ENCODE measurements at places on chromosomes 2 and 18. TPM values are rescaled to one million over a fixed set of nuclear protein-coding genes. Genes with fewer than 3 reads are reported as not detected.
A peak's percentile ranks its signal among the peaks of the same experiment; 100 is the strongest.

DNA sequence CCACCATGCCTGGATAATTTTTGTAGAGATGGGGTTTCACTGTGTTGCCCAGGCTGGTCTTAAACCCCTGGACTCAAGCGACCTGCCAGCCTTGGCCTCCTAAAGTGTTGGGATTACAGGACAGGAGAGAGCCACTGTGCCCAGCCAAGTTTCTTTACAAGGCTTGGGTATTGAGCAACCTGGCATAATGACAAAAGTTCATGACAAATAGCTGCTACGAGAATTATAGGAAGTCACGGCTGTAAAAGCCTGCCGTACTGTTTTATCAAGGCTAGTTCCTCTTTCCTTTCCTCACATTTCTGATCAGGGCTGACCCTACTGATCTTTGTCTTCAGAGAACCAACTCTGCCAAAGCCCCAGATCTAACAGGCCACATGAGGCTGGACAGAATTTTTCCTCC is 490.4 kb upstream of the SPRED2 start:
- DNase-seq: peak; percentile 43
- no peaks in the 10 kb centered on the region for H3K36me3 ChIP-seq

GRCh38 chr2:203889944-203890343 is 22.4 kb downstream of the CTLA4 start:
- H3K27me3 ChIP-seq: no peaks in the 10 kb centered on the region
- H3K36me3 ChIP-seq: no peaks in the 10 kb centered on the region
- no peak overlapping the region for H3K4me3 ChIP-seq
- H3K27ac ChIP-seq: no peak overlapping the region
- no peaks in the 10 kb centered on the region for H3K4me1 ChIP-seq
- no peak for DNase-seq

The NT5C1B gene
- not detected for total RNA-seq

GRCh38 chr2:63741884-63742579 is 99.7 kb upstream of the UGP2 start:
- H3K4me3 ChIP-seq: no peak overlapping the region
- H3K36me3 ChIP-seq: no peaks in the 10 kb centered on the region
- no peak overlapping the region for H3K27ac ChIP-seq
- H3K27me3 ChIP-seq: no peaks in the 10 kb centered on the region

DNA sequence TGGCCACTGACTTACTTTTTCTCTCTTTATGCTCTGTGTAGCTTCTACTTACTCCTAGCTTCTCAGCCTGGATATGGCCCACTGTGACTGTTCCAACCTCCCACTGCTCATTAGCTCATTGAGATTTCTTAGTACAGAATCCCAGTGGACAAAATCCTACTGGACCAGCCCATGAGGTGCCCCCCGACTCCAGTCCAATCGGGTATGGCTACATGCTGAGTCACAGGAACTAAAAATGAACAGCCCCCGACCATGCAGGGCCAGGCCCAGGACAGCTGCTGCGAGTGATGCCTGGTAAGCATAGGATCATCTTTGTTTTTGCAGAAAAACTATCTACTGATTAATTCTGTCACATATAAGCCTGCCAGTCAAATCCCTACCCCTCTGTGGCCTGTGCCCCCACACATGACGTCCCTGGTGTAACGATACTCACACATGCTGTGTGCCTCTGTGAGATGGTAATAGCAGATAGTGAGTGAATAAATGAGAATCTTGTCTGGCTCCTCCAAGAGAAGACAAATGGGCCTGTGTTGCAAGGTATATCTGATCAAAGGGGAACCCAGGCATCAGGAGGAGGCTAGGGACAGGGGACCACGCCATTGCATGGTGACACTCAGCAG is 85.9 kb upstream of the KLF7 start:
- peaks cover 39% of the 10 kb centered on the region for H3K4me1 ChIP-seq
- H3K27me3 ChIP-seq: no peaks in the 10 kb centered on the region
- no peak overlapping the region for H3K4me3 ChIP-seq
- H3K36me3 ChIP-seq: no peaks in the 10 kb centered on the region

GRCh38 chr2:120904830-120905234 is 169.2 kb downstream of the GLI2 start:
- H3K4me3 ChIP-seq: no peak overlapping the region
- H3K4me1 ChIP-seq: peaks cover 9% of the 10 kb centered on the region
- H3K27me3 ChIP-seq: no peaks in the 10 kb centered on the region
- H3K36me3 ChIP-seq: no peaks in the 10 kb centered on the region

The MLPH gene
- 8.2 TPM for total RNA-seq

The RASGRP3 gene
- 0.50 TPM for total RNA-seq

The ZC3H6 gene
- 6.6 TPM for total RNA-seq

- H3K36me3 ChIP-seq: no peaks in the 10 kb centered on the region
- DNase-seq: no peak
- no peak overlapping the region for H3K4me3 ChIP-seq
- H3K4me1 ChIP-seq: no peaks in the 10 kb centered on the region
- H3K27ac ChIP-seq: no peak overlapping the region
- H3K27me3 ChIP-seq: no peaks in the 10 kb centered on the region
Measured at GRCh38 chr2:203951366-203951902, 14.9 kb downstream of the ICOS start.

GRCh38 chr2:55156326-55156725 is 75.8 kb downstream of the CLHC1 start:
- peak overlapping the region; percentile 56 for H3K27ac ChIP-seq
- DNase-seq: peak; percentile 82
- peaks cover 49% of the 10 kb centered on the region for H3K4me1 ChIP-seq
- H3K4me3 ChIP-seq: no peak overlapping the region
- no peaks in the 10 kb centered on the region for H3K27me3 ChIP-seq

DNA sequence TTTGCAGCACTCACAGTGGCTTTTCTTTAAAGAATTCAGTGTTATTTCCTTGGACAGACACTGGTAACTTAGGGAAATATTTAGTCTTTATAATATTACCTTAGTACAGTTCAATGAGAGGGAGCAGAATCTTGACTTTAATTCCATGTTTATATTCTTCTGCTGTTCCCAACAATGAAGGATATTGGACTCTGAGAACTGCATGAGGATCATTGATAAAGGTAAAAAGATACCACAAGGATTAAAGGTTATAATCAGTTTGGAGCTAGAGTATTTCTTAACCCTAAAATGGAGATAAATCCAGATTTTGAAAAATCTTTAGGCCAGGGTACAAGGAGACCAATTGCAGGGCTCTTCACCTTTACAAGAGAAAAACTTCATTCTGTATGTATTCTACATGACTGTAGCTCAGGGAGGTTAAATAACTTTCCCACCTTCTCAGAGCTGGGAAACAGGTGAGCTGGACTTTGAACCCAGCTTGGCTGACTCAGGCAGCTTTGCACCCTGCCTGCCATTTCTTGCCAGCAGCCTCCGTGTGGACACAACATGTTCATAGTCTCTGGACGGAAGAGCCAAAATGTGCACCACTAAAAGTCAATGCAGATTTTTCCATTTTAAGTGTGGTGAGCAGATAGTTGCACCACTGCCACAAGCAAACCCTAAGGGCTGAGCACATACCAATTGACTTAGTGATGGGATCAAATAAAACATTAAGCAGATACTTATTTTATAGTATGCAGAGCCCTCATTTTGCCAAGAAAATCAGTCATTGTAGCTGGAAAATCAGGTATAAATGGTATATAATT is 26.7 kb downstream of the UPP2 start:
- no peak for DNase-seq
- no peaks in the 10 kb centered on the region for H3K4me1 ChIP-seq
- H3K4me3 ChIP-seq: no peak overlapping the region
- H3K27me3 ChIP-seq: no peaks in the 10 kb centered on the region
- no peaks in the 10 kb centered on the region for H3K36me3 ChIP-seq

The C2orf78 gene
- not detected for total RNA-seq

- no peak overlapping the region for H3K27ac ChIP-seq
- H3K4me1 ChIP-seq: peaks cover 2% of the 10 kb centered on the region
- peak overlapping the region; percentile 66 for H3K4me3 ChIP-seq
- no peak for DNase-seq
- H3K27me3 ChIP-seq: no peaks in the 10 kb centered on the region
Measured at GRCh38 chr2:210172219-210172575, 988 bp upstream of the KANSL1L start.

GRCh38 chr2:73075477-73076373 is 4.2 kb upstream of the SFXN5 start:
- H3K27ac ChIP-seq: no peak overlapping the region
- peak; percentile 30 for DNase-seq
- peaks cover 8% of the 10 kb centered on the region for H3K36me3 ChIP-seq
- peaks cover 4% of the 10 kb centered on the region for H3K4me1 ChIP-seq

The SERPINB7 gene
- 3.0 TPM for total RNA-seq

The VWA3B gene
- 0.26 TPM for total RNA-seq

GRCh38 chr2:158975271-158975921 is 7.0 kb downstream of the TANC1 start:
- peaks cover 17% of the 10 kb centered on the region for H3K4me1 ChIP-seq
- H3K36me3 ChIP-seq: no peaks in the 10 kb centered on the region
- H3K27ac ChIP-seq: no peak overlapping the region
- H3K27me3 ChIP-seq: no peaks in the 10 kb centered on the region
- H3K4me3 ChIP-seq: no peak overlapping the region

- peaks cover 19% of the 10 kb centered on the region for H3K36me3 ChIP-seq
- peaks cover 8% of the 10 kb centered on the region for H3K4me1 ChIP-seq
- H3K4me3 ChIP-seq: no peak overlapping the region
Measured at GRCh38 chr2:46548103-46548486, 68.7 kb downstream of the TMEM247 start.

The VIL1 gene
- not detected for total RNA-seq

The NCKAP1 gene
- total RNA-seq: 106 TPM

The SP9 gene
- total RNA-seq: not detected

GRCh38 chr2:201972621-201973255 is 60.9 kb upstream of the FZD7 start:
- no peak overlapping the region for H3K4me3 ChIP-seq
- no peak for DNase-seq
- no peaks in the 10 kb centered on the region for H3K27me3 ChIP-seq
- H3K4me1 ChIP-seq: no peaks in the 10 kb centered on the region

DNA sequence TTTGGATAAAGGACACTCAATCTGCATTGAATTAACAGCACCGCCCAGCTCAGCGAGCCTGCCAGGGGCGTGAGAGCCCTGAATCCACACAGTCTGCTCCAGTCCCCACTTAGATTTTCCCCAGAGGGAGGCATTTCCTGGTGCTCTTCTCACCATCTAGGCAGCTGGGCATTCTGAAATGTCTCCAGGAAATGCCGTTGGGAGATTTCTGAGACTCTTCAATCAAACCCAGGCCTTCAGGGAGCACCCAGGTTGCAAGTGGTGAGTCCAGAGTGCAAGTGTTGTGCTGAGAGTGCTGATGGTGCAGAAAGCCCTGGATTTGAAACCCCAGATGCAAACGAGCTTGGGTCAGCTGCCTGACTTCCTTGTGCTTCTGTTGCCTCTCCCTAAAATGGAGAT is 23.4 kb upstream of the TMEM37 start:
- no peak overlapping the region for H3K27ac ChIP-seq
- H3K36me3 ChIP-seq: no peaks in the 10 kb centered on the region
- no peak overlapping the region for H3K4me3 ChIP-seq
- DNase-seq: no peak

The CNGA3 gene
- under 0.01 TPM for total RNA-seq

The BMP10 gene
- total RNA-seq: not detected

DNA sequence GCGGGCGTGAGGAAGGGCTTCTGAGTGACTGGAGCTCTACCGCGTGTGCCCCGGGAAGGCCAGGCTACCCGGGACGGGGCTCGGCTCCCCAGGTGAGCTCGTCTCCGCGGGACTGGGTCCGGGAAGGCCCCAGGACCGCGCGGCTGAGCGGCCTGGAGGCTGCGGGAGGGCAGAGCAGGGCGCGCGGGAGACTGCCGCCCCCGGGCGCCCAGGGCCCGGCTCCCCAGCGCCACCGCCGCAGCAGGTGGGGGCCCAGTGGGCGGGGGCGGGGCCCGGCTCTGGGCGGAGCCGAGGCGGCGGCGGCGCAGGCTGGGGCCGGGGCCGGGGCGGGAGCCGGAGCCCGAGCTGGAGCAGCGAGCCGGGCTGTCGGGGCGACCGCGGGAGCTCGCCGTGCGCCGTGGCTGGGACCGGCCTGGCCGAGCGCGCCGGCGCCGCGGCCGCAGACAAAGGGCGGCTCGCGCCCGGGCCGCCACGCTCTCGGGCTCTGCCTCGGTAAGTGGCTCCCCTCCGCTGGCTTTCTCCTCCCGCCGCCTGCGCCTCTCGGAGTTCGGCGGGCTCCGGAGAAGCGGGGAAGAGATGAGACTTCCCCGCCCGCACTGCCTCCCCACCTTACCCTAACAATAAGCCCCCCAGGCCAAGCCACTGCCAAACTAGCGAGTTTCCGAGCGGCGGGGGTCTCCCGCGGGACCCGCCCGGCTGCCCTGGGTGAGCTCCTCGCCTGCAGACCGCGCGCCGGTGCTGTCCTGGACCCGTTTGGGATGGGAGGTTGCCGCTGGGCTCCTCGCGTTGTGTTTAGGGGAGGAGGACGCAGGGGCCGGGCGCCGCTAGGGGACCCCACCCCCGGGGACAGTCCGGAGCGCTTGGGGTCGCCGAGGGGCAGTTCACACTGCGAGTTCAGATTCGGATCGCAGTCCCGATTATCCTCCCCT is at the start of gene MAPK4:
TSS of gene MAPK4 (plus strand) at position 336 of the 929 bp plus-strand sequence. CDS start 103,872 bp downstream, outside the sequence.
- peak; percentile 30 for DNase-seq
- H3K4me1 ChIP-seq: peaks cover 2% of the 10 kb centered on the region
- H3K27me3 ChIP-seq: peaks cover 21% of the 10 kb centered on the region
- no peak within 1 kb of the TSS for H3K27ac ChIP-seq
- no peaks in the 10 kb centered on the region for H3K36me3 ChIP-seq
- peak within 1 kb of the TSS; percentile 42 for H3K4me3 ChIP-seq

The CRYGA gene
- total RNA-seq: not detected

DNA sequence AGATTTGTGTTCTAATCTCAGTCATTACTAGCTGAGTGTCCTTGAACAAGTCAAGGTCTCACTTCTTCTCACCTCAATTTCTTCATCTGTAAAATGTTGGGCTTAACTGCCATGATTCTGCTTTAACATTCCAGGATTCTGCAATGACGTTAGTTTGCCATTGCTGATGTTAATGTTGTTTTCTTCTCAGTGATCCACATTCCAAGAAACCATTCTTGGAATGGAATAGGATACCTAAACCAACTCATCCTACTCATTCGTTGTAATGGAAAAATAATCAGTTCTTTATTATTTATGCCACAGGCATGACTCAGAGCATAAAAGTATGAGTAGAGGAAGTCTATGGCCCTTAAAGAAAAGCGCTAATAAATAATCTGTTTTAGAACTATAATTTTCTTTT is 140.2 kb upstream of the ETAA1 start:
- H3K27ac ChIP-seq: peak overlapping the region; percentile 16
- no peak overlapping the region for H3K4me3 ChIP-seq

The IL36A gene
- not detected for total RNA-seq

GRCh38 chr2:75277111-75277510 is 77.8 kb upstream of the TACR1 start:
- peak; percentile 77 for DNase-seq
- peak overlapping the region; percentile 40 for H3K27ac ChIP-seq
- H3K27me3 ChIP-seq: no peaks in the 10 kb centered on the region
- H3K4me3 ChIP-seq: no peak overlapping the region

DNA sequence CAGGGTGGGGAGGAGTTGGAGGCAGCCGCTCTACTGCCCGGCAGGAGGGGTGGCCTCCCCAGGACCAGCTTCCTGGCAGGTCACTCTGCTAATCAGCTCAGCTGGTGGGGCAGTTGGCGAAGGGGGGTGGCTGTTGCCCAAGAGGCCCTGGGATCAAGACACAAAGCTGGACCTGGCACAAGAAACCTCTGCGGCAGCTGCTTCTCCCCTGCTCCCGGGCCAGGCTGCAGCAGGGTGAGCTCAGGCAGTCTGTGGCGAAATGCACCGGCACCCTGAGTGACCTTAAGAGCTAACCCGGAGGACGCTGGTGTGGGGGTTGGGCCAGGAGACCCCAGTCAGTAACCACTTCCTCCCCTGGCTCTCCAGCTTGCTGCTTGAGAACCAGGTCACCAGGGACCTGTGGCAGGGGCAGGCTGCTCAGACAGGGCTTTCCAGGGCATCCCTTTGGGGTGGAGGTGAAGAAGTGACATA is 31.1 kb downstream of the TOGARAM2 start:
- H3K4me1 ChIP-seq: no peaks in the 10 kb centered on the region
- no peak overlapping the region for H3K27ac ChIP-seq
- no peaks in the 10 kb centered on the region for H3K36me3 ChIP-seq
- DNase-seq: no peak

All from fibroblast of lung (primary cell).